ENCODE measurements at places on chromosomes 6 and 20.

- DNase-seq = no peak
Observed at GRCh38 chr6:56951049-56951831, 3.7 kb upstream of the BEND6 start.

- no peak for DNase-seq
Observed at GRCh38 chr6:107697682-107698081, 126.4 kb downstream of the SCML4 start.

GRCh38 chr6:106894978-106895702, 79.4 kb downstream of the CD24 start:
- DNase-seq = no peak

GRCh38 chr20:55919319-55919718, 86.0 kb downstream of the CBLN4 start:
- no peak for DNase-seq

- DNase-seq = no peak
Observed at GRCh38 chr6:153092082-153093013, 38.7 kb downstream of the RGS17 start.

GRCh38 chr6:156113631-156114030, 658.0 kb upstream of the NOX3 start:
- DNase-seq = no peak

- DNase-seq = no peak
Observed at GRCh38 chr6:132414761-132415160, 13.5 kb upstream of the MOXD1 start.

- DNase-seq = no peak
Observed at GRCh38 chr6:38570750-38571149, 69.0 kb downstream of the BTBD9 start.

GRCh38 chr6:31805939-31806469, 762 bp downstream of the LSM2 start:
- DNase-seq = no peak

DNA sequence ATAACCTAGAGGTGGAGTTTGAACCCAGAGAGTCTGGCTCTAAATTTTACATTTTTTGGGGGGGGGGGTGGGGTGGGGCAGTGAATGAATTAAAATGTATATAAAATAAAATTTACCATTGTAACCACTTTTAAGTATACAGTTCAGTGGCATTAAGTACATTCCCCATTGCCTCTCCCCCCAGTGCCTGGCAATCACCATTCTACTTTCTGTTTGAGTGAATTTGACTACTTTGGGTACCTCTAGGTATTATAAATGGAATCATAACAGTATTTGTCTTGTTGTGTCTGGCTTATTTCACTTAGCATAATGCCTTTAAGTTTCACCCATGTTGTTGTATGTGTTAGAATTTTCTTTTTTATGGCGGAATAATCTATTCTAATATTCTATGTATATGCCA, 2.7 kb downstream of the FAM110A start:
- DNase-seq = no peak

- DNase-seq = peak; percentile 46
Observed at GRCh38 chr6:118283766-118284165, 264.3 kb upstream of the PLN start.

- no peak for DNase-seq
Observed at GRCh38 chr20:18722371-18722770, 91.2 kb upstream of the SCP2D1 start.

- DNase-seq = peak; percentile 80
Observed at GRCh38 chr6:157982102-157982562, 469 bp downstream of the SYNJ2 start.

DNA sequence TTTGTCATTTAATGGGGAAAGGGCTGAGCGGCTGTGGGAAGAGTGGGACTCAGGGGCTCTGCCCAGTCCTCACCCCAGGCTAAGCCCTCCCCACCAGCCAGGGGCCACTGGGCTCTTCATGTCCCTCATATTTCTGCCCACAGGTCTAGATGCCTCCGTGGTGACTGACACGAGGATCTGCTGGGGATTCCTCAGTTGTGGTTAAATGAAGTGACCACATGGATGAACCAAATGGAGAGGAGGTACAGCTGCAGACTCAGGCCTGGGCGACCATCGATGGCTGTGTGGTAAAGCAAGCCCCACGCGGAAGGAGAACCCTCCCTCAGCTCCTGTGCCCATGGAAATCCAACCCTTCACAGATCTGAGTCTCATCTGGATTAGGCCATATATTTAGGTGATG, 29.4 kb downstream of the RAET1L start:
- no peak for DNase-seq

DNA sequence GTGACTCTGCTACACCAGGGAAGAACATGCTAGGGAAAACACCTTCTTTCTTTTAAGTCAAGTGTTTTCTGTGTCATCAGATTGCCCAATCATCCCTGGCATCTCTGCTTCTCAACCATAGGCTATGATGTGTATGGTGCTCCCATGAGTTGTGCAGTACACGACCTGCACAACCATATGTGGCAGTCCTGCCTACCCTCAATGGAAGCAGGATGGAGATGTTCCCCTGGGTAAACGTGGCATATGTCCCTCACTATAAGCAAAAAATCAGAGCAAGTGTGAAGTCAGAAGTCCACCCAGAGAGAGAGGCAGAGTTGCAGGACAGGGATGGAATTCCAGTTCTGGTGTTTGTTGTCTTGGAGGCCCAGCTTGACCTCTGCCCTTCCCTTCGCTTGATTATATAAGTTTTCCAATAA, 10.3 kb upstream of the SNHG17 start:
- DNase-seq = no peak

GRCh38 chr20:57996936-57997890, 231.2 kb downstream of the ANKRD60 start:
- no peak for DNase-seq

GRCh38 chr6:70246118-70246517, 56.8 kb downstream of the COL9A1 start:
- DNase-seq = no peak

- peak; percentile 95 for DNase-seq
Observed at GRCh38 chr6:36682328-36683144, 4.0 kb downstream of the CDKN1A start.

DNA sequence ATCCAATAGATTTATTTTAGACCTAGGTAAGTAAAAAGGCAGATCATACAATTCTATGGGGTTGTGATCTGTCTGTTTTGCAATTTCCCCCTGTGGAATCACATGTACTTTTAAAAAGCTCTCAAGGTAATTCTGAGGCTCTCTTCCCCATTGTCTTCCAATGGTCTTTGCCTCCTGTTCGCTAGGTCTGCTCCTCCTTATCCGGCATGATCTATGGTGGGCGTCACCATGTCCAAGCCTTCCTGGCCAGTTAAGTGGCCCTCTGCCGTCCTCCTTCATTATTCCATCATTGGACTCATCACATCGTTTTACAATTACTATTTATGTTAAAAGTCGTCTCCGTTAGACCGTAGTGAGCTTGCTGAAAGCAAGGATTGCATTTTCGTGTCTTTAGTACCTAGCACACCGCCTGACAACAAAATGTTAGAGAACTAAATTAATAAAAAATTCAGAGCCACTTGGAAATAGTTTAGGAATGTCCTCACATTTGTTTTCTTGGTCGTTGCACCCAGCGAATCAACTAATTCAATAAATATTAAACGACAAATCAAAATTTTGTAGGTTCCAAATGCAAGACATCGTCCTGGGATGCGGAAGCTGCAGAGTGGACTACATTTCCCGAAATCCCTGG, 2.2 kb upstream of the STXBP5 start:
- peak; percentile 19 for DNase-seq

DNA sequence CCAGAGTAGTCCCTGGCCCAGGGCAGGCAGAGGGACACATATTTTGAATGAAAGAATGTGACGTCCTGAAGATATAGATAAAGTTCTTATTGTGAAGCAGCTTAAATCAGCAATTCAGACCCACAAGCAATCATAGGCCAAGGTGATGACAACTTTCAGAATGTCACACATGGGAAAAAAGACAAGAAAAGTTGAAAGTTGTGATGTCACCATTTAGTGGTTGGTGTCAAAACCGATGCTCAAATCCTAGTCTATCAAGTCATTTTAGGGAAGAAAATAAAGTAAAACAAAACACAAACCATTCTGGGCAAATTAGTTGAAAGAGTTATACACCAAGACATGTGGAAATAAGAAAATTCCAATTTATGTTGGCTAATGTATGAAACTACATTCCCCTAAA, 710.8 kb downstream of the DOK5 start:
- no peak for DNase-seq

DNA sequence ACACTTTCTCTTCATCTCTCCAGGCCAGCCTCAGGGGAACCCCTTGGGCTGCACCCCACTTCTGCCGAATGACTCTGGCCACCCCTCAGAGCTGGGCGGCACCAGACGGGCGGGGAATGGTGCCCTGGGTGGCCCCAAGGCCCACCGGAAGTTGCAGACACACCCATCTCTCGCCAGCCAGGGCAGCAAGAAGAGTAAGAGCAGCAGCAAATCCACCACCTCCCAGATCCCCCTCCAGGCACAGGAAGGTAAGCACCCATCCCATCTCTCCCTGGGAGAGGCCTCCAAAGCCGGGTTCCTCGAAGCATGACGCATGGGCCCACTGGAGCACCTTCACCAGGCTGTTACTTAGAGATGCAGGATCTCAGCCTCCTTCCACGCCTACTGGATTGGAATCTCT, 11.3 kb downstream of the MDFI start:
- DNase-seq = no peak

GRCh38 chr20:11060423-11061185, 386.8 kb upstream of the JAG1 start:
- DNase-seq = no peak

- peak; percentile 67 for DNase-seq
Observed at GRCh38 chr20:61387204-61387953, 135.3 kb downstream of the CDH4 start.

DNA sequence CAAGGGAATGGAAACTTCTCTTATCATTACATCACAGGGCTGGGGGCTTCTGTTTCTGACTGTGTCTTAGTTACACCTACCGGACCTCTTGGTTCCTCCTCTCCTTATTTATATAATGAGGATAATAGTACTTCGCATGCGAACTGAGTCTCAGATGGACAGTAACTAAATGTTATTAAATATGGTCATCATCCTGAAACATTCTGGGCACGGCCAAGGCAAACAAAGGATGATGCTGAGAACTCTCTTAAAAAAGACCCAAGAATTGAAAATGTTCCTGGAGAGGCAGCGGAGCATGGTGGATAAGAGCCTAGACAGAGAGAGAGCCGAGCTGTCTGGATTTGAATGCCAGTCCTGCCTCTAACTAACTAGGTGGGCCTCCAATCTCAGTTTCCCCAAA, 119.8 kb upstream of the SASH1 start:
- no peak for DNase-seq

DNA sequence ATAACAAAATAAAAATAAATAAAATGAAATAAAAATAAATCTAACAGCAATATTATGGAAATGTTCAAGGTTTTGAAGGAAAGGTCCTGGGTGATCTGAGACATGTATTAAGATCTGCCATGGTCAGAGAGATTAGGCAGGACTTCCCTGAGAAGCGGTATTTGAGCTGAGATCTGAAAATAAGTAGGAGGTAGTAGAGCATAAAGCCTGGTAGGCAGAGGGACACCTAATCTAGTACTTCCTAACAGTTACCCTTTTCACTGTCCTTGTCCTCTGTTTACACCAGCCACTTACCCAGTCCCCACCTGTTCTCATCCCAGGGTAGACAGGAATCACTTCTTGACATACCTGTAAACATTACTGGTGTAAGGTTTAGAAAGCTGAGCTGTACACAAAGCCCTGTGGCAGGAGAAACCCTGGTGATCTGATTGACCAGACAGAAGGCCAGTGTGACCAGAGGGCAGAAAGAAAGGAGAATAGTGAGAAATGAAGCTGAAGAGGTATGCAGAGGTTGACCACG, 8.3 kb upstream of the ZNF318 start:
- no peak for DNase-seq

- no peak for DNase-seq
Observed at GRCh38 chr6:142907544-142907943, 37.4 kb downstream of the HIVEP2 start.

DNA sequence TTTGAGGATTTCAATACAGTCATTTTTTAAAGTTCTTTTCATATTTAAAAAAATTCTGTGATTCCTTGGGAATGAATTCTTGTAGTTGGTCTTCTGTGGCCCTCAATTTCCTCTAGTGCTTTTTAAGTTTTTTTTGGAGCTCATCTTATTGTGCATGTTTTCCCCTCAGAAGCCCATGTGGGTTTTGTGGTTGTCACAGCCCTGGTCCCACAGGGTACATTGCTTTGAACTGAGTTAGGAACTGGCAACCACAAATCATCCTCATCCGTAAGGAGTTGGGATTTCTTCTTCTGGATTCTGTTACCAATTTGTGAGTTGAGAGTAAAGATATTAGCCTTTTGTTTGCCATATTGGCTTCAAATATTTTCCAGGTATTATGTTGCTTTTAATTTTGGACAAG, 89.9 kb downstream of the AKAP7 start:
- no peak for DNase-seq

DNA sequence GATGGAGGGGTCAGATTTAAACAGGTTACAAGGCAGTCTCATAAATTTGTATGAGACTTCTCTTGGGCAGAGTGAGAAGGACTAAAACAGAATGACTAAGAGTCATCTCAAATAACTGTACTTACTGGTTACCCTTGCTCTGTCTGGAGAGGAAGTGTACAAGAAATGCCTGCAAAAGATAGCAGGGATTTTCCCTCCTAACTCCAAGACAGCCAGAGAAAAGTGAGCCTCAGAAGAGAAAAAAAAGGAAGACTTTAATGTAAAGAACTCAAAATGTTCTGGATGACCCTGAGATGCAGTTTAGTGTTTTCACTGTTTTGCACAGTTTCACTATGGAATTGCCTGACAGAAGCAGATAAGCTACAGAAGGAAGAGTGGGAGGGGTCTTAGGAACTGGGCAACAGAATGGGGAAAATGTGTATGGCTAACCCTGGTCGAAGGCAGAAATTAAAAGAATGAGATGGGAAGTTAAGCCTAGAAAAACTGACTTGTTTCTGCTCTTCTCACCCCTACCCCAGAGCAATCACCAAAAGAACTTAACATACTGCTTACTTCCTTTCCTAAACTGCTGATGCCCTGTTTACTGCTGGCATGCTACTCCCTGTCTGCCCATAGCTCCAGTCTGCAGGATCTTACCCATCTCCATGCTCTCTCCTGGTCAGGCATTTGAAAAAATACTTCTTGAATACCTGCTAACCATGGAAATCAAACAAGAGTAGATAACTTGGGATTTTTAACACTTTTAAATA, 98.1 kb upstream of the MARCKS start:
- no peak for DNase-seq

DNA sequence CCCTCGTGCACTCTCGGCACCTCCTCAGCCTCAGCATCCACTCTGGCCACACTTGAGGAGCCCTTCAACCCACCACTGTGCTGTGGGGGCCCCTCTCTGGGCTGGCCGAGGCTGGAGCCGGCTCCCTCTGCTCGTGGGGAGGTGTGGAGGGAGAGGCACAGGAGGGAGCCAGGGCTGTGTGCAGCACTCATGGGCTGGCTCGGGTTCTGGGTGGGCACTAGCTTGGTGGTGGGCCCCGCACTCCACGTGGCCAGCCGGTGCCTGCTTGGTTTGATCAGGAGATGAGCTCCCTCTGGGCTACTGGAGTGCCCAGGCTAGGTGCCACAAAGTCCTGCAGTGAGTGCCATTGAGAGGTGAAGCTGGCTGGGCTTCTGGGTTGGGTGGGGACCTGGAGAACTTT, 949.4 kb upstream of the GJE1 start:
- no peak for DNase-seq

DNA sequence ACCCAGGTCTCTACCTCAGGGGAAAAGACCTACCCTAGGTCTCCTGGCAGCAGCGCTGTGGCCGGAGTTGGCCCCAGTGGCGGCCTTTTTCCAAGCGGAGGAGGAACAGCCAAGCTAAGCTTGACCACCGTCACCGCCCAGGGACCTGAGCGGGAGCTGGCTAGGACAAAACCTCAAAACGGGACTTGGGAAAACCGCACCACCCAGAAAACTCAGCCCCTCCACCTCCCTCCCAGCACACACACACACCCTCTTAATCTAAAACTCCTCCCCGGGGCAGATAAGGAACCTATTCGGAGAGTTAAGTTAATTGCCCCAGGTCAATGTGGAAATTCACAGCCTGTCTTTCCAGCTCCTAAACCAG, 2.7 kb upstream of the TRERF1 start:
- DNase-seq = no peak

Data from RPMI8226 (cell line).